ENCODE measurements at places on chromosomes 2 and 18.

- no peak for DNase-seq
Measured at GRCh38 chr2:26731714-26732113, 32.4 kb upstream of the SLC35F6 start.

GRCh38 chr18:49784427-49785185 is 28.7 kb downstream of the ACAA2 start:
- DNase-seq, result no peak

DNA sequence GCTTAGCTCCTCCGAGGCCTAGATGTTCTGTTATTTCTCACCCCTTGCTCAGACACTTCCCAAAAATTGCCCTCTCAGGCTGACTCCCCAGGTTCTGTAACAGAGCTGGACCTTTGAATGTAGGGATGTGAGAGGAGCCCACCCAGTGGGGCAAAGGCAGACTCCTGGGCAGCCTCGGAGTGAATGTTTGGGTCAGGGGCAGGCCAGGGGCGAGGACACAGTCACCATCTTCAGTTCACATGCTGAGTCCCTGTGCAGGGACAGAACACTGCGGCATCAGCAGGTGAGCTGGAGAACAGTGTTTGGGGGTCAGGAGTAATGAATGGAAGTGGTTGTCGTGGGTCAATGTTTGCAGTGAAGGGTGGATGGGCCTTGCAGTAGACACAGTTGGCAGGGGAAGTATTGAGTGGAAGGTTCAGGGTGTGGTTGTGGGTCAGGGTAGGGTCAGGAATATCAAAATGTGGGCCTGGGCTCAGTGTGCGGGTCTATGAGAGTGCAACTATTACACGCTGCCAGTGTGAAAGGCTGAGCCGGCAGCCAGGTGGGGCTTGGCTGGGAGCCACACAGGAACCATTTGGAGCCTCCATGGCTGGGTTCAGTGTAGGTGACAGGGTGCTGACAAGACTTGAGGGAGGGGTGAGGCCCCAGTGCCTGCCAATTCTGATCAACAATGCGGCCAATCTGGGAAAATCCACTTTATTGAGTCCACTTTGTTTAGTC is 4.4 kb downstream of the IHH start:
- no peak for DNase-seq

GRCh38 chr2:44929735-44930273 is 11.7 kb upstream of the SIX3 start:
- no peak for DNase-seq

- DNase-seq, result no peak
Measured at GRCh38 chr18:697800-698199, 14.6 kb downstream of the ENOSF1 start.

- no peak for DNase-seq
Measured at GRCh38 chr2:189698020-189698887, 23.8 kb downstream of the ANKAR start.

GRCh38 chr2:241191081-241191480 is 2.6 kb downstream of the ANO7 start:
- no peak for DNase-seq

DNA sequence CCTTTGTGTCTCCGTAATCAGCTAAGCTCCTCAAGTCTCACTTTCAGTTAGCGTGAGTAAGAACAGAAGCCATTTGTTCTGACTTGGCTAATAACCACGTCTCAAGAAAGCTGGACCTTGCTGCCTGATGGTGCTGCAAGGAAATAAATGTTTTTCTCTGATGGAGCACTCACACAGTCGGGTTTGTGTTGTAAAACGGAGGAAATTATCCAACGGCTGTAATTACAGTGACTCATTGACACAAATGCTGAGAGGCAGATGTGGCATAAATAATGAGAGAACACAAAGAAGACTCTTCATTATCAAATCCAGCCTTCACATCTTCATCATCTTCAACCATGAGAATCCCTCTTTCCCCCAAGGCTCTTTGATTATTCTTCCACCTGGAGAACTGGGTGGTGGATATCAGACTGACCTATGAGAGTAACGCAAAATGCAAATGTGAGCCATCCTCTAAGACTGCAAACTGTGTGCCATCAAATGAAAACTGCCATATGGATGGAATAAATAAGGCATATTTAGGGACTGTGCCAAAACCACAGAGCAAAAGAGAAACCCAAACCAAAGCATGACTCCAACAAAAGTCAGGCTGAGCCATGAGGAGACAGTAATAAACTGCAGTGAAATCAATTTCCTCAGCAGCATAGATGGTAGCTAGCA is 252.6 kb downstream of the RND3 start:
- no peak for DNase-seq

GRCh38 chr2:44707945-44708660 is 233.4 kb upstream of the SIX3 start:
- DNase-seq, result no peak

DNA sequence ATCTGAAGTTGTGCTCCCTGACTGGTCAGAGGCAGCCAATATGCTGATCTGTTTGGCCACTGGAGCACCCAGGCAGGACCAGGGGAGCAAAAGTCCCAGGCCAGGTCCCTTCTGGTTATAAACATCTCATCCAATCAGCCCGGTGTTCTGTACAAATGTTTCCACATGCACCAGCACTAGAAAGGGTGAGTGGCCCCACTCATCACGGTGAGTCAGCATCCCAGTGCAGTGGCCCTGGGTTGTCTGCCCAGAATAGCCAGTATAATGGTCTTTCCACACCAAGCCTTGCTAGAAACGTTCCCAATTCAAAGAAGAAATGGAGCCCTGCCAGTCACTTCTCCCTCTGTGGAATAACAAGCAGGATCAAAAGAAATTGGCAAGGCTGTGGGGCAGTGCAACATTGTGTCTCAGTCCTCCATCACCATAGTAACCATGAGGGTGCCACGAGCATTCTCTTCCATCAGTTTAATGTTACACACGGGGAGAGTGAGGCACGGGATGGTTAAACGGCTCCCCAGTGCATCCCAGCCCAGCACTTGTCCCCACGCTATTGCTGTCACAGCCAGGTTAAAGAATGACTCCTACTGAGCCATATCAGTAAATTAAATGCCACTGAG is 174.9 kb downstream of the SEPTIN10 start:
- no peak for DNase-seq

- DNase-seq, result no peak
Measured at GRCh38 chr2:109264595-109265328, 135.8 kb downstream of the SH3RF3 start.

- no peak for DNase-seq
Measured at GRCh38 chr2:28951910-28952835, 28.9 kb upstream of the TOGARAM2 start.

GRCh38 chr2:146893500-146894041 is 951.3 kb upstream of the ACVR2A start:
- no peak for DNase-seq

DNA sequence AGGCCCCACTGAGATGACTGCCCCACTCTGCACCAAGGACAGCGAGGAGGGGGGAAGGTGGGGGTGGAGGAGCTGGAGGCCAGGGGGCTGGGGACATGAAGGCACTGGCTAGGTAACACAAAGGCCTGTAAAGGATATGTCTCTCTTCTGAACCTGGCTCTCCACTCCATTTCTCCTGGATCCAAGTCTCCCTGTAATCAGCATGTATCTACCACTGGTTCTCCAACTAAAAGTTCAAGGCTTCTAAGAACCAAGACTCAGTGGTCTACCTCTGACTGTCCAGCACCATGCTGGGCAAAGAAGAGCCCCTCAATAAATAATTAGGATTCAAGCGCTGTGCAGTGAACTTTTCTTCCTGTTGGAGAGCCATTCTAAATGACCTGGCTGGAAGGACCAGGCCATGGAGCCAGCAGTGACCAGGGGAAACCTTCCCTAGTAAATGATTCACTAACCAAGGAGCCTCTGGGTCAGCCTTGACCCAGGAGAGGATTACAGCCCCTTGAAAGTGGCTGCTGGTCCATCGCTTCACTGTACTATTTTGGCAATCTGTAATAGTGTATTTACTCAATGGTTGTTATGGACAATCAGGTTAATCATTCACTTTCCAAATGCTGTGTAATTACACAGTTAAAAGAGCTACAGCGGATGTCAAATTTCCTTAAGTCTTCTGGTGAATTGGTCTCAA is 73.2 kb downstream of the BCL11A start:
- no peak for DNase-seq

DNA sequence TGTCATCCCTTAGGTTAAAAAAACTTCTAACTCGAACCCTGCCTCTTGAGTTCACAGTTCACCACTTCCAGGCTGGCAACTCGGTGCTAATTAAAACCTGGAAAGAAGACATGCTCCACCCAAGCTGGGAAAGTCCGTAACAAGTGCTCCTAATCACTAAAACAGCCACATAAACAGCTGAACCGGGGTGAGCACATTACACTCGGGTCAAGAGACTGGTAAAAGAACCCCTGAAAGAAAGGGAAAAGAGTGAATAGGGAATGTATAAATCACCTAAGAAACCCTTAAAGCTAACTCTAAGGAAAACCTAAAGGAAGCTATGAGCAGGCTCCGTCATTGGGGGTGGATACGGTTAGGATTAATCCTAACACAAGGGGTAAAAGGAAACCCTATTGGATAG is 102.0 kb downstream of the HIBCH start:
- DNase-seq, result no peak

GRCh38 chr2:24813691-24814137 is 20.5 kb downstream of the CENPO start:
- no peak for DNase-seq

DNA sequence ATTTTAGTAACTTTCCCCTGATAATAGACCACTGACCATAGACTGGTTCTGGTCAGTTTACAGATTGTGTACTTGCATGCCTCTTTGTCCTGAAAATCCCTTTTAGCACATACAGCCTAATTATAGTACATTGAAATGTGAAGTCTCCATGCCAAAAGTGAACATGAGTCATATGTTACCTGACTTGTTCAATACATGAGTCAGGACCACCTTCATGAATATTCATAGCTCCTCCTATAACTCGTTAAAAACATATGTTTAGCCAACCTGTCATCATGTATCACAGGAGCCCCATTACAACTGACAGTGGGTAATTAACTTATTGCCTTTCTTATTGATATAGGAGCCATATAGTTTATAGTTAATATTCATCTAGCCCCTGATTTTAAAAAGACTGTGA is 78.6 kb downstream of the SH3YL1 start:
- no peak for DNase-seq

GRCh38 chr18:49728542-49728941 is 84.8 kb downstream of the ACAA2 start:
- DNase-seq, result no peak

DNA sequence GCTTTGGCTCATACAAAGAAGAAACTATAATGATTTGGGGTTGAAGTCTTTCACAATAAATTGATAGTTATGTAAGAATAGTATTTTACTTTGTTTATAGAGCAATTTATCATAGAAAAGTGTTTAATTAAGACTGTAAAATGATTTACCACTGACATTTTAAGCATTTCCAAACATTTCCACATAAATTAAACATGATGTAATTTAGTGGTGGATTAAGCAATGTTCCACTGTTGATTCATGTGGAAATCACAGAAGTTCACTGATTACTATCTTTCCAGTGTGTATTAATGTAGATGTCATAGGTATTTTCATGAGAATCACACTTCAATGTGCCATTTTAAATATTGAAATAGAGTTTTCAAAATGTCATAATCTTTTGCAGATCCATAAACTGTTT is 40.1 kb upstream of the GRB14 start:
- no peak for DNase-seq

GRCh38 chr18:46563317-46563716 is 93.7 kb downstream of the LOXHD1 start:
- no peak for DNase-seq

DNA sequence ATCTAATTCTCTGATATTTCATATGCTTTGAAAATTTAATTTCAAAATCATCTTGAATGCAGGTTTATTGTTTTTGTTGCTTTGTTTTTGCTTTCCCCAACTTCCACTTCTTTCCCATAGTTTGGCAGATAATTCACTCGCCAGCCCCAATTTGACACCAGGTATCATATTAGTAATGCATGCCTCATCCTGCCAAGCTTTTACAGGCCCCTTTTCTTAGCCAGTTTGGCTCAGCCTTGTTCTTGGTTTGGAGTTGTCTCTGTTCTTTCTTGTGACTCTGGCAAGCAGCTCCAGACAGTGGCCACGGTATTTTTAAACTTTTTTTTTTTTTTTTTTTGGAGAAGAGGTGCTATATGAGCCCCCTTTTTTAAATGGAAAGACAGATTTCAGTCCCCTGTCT is 65.3 kb downstream of the PMS1 start:
- no peak for DNase-seq

DNA sequence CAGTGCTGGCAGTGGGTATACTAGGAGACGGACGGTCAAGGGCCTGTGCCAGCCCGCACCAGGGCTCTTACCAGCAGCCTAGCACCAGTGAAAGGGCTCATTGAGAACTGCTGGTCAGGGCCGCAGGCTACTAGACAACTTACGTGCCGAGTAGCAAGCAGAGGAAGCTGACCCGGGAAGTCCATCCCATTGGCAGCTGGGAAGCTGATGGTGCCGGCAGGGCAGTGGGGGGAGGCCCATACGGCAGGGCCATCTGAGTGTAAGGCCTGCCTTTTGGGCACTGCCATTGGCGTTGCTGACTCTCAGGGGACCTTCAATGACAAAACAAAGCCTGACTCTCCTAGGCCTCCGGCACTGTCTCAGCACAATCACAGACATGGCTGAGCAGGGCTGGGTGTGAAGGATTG is 20.6 kb downstream of the EFR3B start:
- no peak for DNase-seq

- no peak for DNase-seq
Measured at GRCh38 chr2:17538844-17539554, 1.5 kb upstream of the VSNL1 start.

All from stimulated activated CD8-positive, alpha-beta memory T cell treated with anti-CD3 and anti-CD28 coated beads, Interleukin-4, amount 100 ng/mL, for 1 hour (primary cell).